ENCODE measurements at places on chromosomes 16 and 17. TPM values are rescaled to one million over a fixed set of nuclear protein-coding genes. Genes with fewer than 3 reads are reported as not detected.

DNA sequence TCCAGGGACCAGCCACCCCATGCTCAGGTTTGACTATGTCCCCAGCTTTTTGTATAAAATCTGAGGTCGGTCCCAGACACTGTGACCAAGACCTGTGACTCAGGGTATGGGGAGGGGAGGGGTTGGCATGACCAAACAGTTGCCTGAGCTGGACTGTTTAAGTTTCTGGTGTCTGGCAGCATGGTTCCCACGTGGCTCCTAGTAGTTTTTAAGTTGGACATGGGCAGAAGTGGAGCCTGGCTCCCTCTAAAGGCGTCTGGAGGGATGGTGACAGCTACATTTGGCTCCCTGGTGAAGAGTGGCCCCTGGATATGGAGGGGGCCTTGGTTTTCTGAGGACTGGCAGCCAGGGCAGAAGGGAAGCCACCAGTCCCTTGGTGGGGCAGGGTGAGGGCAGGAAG lies 7.9 kb downstream of the SMCR8 start:
- DNase-seq: no peak

The ACSM2A gene
- total RNA-seq: not detected

The DNAAF1 gene
- 0.14 TPM for total RNA-seq

The KRT23 gene
- 0.33 TPM for total RNA-seq

The HOXB4 gene
- total RNA-seq: 0.25 TPM

The C17orf113 gene
- 0.63 TPM for total RNA-seq

The ZNF764 gene
- total RNA-seq: 8.9 TPM

GRCh38 chr17:48444516-48445247 lies 14.7 kb upstream of the SKAP1 start:
- DNase-seq: no peak

GRCh38 chr16:30018731-30019158 lies 4.3 kb upstream of the C16orf92 start:
- no peak for DNase-seq

The ITGA2B gene
- 0.91 TPM for total RNA-seq

The AANAT gene
- not detected for total RNA-seq

GRCh38 chr17:76623271-76624146 lies 20.0 kb downstream of the ST6GALNAC1 start:
- DNase-seq: peak; percentile 78

DNA sequence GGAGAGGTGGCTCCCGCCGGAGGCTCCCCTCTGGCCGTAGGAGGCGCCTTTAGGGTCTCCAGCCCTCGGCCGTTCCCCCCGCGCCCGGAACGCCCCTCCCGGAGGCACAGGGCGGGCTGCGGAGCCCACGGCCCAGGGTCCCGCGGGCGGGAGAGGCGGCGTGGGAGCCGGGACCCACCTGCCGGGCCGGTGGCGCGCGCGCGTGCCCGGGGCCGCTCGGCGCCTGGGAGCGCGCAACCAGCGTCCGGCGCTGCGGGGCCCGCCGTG lies at the start of gene MIF4GD:
Gene MIF4GD, minus strand, starts transcription at position 266 of the 267 bp plus-strand sequence. CDS start 1,036 bp downstream, outside the sequence.
- DNase-seq: no peak

GRCh38 chr17:30279156-30279555 lies 12.6 kb downstream of the BLMH start:
- DNase-seq: no peak

The EIF1 gene
- total RNA-seq: 1,125 TPM

GRCh38 chr17:61669522-61669921 lies 78.5 kb upstream of the NACA2 start:
- DNase-seq: no peak

Data from left ventricle myocardium inferior (tissue), 1 donor.